ENCODE measurements at places on chromosomes 1 and 21.

- DNase-seq, result peak; percentile 57
Observed at GRCh38 chr1:189616893-189617292, 860.8 kb downstream of the BRINP3 start.

- DNase-seq, result no peak
Observed at GRCh38 chr1:31755197-31755611, 8.9 kb downstream of the ADGRB2 start.

- peak; percentile 60 for DNase-seq
Observed at GRCh38 chr1:204435381-204435831, 23.8 kb upstream of the PPP1R15B start.

DNA sequence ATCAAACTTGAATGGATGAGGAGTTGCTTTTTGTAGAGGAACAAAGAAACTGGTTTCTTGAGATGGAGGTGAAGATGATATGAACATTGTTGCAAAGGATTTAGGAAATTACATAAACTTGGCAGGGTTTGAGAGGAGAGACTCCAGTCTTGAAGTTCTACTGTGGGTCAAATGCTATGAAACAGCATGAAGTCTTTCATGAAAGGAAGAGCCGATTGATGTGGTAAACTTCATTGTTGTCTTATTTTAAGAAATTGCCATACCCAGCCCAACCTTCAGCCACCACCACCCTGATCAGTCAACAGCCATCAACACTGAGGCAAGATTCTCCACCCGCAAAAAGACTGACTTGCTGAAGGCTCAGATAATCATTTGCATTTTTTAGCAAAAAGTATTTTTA is 52.2 kb downstream of the SIPA1L2 start:
- DNase-seq, result no peak

- DNase-seq, result no peak
Observed at GRCh38 chr1:143660354-143660941, 311.3 kb downstream of the FAM72C start.

DNA sequence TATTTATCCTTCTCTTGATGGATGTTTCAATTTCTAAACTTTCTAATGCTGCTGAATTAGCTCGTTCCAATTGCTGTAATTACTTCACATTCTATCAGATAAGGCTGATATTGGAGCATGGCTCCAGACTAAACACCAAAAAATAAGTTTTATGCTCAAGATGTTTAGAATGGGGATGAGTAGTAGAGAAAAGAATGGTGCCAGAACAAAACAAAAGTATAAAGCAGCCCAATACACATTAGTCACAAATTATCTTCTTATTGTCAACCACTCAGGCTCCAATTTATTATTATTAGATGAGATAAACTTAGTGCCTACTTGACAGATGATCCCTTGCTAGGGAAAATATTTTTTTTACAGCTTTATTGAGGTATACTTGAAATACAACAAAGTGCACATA is 21.8 kb downstream of the ATPAF1 start:
- DNase-seq, result no peak

DNA sequence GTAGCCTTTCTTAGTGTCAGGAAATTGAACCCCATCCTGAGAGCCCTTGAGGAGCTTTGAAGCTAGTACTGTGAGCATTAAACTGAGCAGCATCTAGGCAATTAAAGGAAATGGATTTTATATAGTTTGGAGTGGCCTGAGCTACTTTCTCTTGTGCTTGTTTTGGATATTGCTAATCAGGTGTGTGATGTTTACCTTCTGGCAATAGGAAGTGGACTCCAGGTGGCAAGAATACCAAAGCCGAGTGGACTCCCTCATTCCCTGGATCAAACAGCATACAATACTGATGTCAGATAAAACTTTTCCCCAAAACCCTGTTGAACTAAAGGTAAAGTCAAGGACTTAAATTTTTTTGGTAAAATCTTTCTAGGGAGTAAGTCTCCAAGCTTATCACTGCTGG is 79.4 kb downstream of the MACF1 start:
- no peak for DNase-seq

- no peak for DNase-seq
Observed at GRCh38 chr21:21076491-21076890, 78.3 kb downstream of the NCAM2 start.

GRCh38 chr1:101993710-101994109 is 3.0 kb downstream of the OLFM3 start:
- no peak for DNase-seq
